ENCODE measurements at places on chromosomes 4 and X. TPM values are rescaled to one million over a fixed set of nuclear protein-coding genes. Genes with fewer than 3 reads are reported as not detected.

GRCh38 chrX:134236626-134237614 lies at the start of gene CCDC160:
CCDC160 (plus strand) TSS chrX:134237182; CDS start chrX:134244801, 7,619 bp downstream.
- DNase-seq, result peak; percentile 64

- DNase-seq, result no peak
Measured at GRCh38 chrX:47633689-47634590, 4.2 kb upstream of the CFP start.

DNA sequence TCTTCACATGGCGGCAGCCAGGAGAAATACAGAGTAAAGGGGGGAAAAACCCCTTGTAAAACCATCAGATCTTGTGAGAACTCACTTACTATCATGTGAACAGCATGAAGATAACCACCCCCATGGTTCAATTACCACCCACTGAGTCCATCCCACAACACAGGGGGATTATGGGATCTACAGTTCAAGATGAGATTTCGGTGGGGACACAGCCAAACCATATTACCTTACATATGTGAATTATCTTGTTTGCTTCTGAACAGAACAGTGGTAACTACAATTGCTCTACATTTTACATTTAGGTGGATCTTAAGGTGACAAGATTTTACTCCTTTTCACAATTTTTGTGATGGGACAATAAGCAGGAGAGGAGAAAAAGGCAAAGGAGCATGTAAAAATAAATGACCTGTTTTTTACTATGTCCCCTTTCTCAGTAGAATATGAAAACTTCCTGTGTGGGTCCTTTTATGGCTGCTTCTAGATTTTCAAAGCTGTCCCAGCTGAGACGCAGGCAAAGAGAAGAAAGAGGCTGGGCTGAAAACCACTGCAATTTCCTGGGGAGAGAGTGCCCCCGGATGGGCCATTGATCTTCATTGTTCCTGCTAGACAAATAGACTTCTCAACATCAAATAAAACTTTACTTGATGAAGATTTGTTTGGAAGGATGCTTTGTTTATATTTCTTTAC lies 45.9 kb upstream of the PGM2 start:
- DNase-seq, result no peak

The EGF gene
- 3.5 TPM for total RNA-seq

- DNase-seq, result no peak
Measured at GRCh38 chrX:68676335-68676734, 28.9 kb downstream of the STARD8 start.

The MED14 gene
- 32.6 TPM for total RNA-seq

The YTHDC1 gene
- 77.2 TPM for total RNA-seq

- DNase-seq, result no peak
Measured at GRCh38 chrX:153642051-153642654, 4.8 kb upstream of the DUSP9 start.

DNA sequence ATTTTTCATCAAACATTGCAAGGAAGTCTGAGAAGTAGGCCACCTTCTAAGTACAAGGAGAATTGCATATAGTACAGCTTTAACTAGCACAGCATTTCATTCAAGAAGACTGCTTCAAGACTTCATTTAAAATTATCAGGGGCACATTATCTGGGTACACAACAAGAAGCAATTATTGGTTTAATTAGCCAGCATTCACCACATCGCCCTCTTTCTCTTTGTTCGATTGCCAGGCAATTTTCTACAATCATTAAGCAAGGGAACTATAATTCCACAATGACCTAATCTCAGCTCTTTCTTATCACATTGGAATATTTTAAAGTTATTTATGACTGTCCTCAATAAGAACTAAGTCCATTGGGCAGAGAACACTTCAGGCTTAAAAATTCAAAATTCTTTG lies 1347.1 kb upstream of the PABPC4L start:
- DNase-seq, result no peak

DNA sequence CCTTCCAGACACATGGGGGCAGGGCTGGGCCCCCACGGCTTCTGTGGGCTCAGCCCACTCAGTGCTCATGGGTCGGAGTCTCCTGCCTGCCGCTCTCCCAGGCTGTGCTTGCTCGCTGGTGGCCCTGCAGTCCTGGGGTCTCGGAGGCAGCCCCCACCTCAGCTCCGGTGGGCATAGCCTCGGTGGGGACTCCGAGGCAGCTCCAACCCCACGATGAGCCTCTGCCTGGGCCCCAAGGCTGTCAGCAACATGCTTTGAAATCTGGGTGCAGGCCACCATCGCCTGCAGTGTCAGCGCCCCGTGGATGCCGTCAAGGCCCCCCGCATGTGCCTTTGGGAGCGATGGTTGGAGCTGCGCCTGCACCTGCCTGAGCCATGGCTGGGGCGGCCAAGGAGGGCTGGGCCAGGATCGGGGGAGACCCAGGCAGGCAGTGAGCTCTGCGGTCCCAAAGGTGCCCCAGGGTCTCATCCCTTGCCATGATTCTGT lies 30.2 kb upstream of the SPON2 start:
- no peak for DNase-seq

DNA sequence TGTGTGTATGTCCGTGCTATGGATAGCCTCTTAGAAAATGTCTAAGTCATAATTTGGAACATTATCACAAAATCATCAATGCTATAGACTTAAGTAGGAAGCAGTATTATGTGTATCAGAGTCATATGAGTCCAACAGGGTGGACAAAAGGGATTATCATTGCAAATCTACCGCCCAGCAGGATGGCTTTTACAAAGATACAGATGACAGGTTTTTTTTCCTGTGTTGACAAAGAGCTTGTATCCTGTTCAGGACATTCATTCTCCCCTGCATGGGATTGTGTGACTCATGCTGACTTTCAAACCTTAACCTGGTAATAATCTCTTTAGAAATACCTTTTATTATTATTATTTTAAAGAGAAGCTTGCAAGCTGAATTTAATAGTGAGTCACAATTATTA lies 310.3 kb upstream of the GNPDA2 start:
- DNase-seq, result no peak

The IGSF1 gene
- total RNA-seq, result 0.09 TPM

- DNase-seq, result no peak
Measured at GRCh38 chr4:116499-116898, 7.8 kb upstream of the ZNF718 start.

DNA sequence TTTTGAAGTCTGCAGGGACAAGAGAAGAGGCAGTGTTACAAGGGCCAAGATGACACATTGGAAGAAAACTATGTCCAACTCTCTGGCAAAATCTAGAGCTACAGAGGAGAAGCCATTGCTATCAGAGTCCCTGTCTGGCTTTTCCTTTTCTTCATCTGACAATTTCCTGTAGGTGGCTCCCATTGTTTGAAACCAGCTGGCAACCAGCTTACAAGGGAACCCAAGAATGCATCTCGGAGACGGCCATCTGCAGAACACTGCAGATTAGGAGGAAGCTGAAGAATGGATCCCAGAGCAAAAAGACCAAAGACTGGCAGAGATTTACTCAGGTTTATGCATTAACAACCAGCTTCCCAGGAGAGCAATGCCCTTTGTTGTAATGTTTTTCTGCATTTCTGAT lies 216.2 kb upstream of the CTSO start:
- DNase-seq, result no peak

The LDB2 gene
- 113 TPM for total RNA-seq

DNA sequence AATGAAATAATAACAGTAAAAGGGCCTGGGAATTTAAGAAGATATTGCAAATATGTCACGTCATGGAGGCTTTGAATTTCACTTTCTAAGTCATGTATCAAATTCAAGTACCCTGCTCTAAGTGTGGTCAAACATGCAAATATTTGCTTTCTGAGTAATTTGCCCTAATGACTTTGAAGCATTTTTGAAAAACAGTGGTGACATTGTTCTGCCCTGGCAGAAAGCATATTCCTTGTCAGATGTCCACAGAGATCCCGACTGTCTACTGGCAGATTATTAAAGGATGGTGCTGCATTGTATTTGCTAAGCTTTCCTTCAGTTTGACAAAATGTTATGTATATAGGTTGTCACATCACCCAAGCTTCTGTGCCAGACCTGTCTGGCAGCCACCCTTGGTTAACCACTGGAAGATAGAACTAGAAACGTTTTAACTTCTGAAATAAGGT lies 92.5 kb downstream of the ANK2 start:
- DNase-seq, result no peak

GRCh38 chrX:72659723-72660122 lies 54.4 kb downstream of the PHKA1 start:
- DNase-seq, result no peak

The VGLL1 gene
- total RNA-seq, result not detected

- peak; percentile 82 for DNase-seq
Measured at GRCh38 chrX:65601530-65602220, 65.8 kb upstream of the MSN start.

The SPANXC gene
- not detected for total RNA-seq

GRCh38 chr4:1803523-1804423 lies 10.7 kb downstream of the FGFR3 start:
- DNase-seq, result no peak

DNA sequence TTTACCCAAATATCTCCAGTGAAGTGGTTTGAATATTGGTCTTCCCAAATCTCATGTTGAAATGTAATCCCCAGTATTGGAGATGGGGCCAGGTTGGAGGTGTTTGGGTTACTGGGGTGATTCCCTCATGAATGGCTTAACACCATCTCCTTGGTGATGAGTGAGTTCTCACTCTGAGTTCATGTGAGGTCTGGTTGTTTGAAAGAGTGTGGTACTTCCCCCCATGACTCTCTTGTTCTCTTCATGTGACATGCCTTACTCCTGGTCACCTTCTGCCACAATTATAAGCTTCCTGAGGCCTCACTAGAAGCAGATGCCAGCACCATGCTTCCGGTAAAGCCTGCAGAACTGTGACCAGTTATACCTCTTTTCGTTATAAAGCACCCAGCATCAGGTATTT lies 32.9 kb upstream of the OTUD4 start:
- DNase-seq, result no peak

DNA sequence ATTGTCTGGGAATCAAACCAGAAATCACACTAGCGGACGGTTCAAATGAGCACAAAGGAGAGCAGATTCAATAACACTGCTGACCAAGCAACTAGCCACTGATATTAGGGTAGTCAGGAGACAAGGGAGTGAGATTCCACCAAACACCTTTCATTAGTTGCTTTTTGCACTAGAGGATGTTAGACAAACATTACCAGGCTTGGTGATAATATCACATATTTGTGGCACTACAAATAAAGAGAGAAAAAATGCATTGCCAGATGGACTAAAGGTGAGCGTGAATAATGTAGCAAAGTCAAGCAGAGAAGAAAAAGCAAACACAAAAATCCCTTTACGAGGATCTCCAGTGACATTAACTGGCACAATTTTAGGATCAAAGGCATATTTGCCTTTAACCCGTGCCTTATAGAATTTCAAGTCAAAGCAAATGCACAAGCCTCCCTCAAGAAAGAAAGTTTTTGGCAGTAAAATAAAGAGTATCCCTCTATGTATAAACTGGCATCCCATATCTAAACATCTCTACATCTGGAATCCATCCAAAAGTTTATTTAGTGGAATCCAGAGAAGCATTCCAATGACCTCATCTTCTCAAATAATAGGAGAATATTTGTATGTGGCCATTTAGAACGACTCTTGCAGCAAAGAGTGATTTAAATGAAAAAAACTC lies 290.9 kb downstream of the KCTD8 start:
- no peak for DNase-seq

DNA sequence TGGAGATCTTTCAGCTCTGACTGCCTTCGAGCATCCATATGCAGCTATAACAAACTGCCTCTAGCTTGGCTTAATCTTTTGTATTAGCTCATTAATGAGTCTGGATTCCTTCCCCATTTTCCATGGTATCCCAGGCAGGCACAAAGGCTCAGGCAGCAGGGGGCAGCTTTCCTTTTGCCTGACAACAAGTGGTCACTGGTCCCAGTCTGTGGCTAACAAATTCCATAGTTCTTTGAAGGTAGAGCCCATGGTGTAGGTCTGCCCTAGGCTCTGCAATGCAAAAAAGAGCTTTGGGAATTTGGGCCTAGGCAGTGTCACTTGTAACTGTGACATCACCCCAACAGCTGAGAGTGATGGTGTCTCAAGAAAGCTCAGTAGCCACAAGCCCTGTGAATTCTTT lies 234.4 kb upstream of the GPC4 start:
- no peak for DNase-seq

GRCh38 chr4:77699731-77700210 lies 94.2 kb downstream of the CXCL13 start:
- no peak for DNase-seq

- DNase-seq, result no peak
Measured at GRCh38 chr4:40119344-40119743, 62.7 kb downstream of the N4BP2 start.

DNA sequence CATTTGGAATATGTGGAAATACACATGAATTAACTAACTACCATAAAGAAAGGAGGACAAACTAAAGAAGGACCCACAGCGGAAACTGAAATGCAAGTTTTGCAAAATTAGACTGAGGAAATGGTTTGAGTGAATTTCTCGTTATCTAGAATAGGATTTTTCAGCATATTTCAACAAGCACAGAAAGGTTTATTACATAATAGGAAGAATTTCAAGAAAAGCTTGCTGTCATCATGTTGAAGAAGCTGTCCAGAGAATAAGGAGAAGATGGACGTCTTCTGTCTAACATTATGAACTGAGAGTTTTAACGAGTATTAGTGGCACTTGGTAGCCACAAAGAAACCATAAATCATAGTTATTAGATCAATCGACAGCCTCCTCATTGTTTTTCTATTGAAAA lies 45.0 kb downstream of the TEC start:
- DNase-seq, result no peak

DNA sequence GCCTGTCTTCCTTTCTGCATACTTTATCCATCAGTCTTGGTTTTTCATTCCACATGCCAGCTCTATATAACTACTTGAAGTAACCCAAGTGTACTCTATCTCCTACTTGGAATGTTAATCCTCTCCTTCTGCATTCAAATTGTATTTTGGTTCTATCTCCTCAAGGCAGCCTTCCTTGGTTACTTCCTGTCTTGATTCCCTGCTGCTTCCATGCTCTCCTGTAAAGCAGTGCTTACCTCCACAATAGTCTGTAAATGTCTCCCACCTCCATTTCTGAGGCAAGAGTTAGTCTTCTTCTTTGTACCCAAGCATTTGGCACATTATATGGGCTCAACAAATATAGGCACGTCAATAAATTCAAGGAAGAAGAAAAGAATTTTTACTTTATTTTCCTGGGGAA lies 298.4 kb downstream of the ARHGAP24 start:
- DNase-seq, result no peak

GRCh38 chr4:156778093-156778492 lies 193.5 kb downstream of the PDGFC start:
- no peak for DNase-seq

DNA sequence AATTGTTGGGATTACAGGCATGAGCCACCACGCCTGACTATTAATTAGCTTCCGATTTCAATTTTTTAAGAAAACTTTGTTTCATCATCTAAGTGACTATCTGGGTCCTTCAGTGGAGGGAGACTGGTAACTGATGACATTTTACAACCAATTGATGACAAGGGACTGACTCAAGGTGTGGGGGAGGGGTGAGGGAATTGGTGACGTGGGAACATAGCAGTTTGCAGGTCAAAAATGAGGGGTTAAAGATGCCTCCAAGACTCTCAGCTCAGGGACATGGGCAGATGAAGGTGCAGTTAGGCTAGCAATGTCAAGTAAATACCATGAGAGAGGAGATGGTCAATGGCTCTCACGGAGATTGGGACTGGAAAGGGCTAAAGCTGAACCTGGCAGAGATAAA lies 5.7 kb upstream of the FAM9C start:
- no peak for DNase-seq

The MAGEC2 gene
- total RNA-seq, result not detected

- peak; percentile 69 for DNase-seq
Measured at GRCh38 chr4:80072228-80072743, 743 bp downstream of the ANTXR2 start.

- DNase-seq, result no peak
Measured at GRCh38 chrX:86830685-86831084, 682.4 kb downstream of the DACH2 start.

- no peak for DNase-seq
Measured at GRCh38 chr4:5052726-5053425, 1.6 kb downstream of the STK32B start.

GRCh38 chr4:101471201-101471600 lies 123.9 kb upstream of the PPP3CA start:
- no peak for DNase-seq

All from lower lobe of right lung (tissue), 2 donors.